ENCODE measurements at places on chromosomes 16 and 17.
A peak's percentile ranks its signal among the peaks of the same experiment; 100 is the strongest.

DNA sequence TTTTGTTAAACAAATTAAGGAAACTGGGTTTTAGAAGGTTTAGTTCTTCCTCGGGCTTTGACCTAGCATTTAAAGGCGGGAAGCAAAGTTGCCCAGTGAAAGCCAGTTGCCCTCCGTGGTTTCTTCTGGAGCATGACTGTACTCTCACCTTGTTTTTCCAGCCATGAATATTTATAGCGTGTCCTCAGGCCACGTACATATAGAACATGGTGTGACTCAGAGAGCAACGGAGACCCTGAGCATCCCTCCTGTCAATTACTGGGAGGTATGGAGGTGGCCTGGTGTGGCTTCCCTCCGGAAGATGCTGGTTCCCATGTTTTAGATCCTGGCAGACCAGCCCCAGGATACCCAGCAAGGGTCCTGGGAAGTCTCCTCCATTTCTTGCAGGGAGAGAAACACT is 48.4 kb downstream of the AKAP1 start:
- no peak for DNase-seq

DNA sequence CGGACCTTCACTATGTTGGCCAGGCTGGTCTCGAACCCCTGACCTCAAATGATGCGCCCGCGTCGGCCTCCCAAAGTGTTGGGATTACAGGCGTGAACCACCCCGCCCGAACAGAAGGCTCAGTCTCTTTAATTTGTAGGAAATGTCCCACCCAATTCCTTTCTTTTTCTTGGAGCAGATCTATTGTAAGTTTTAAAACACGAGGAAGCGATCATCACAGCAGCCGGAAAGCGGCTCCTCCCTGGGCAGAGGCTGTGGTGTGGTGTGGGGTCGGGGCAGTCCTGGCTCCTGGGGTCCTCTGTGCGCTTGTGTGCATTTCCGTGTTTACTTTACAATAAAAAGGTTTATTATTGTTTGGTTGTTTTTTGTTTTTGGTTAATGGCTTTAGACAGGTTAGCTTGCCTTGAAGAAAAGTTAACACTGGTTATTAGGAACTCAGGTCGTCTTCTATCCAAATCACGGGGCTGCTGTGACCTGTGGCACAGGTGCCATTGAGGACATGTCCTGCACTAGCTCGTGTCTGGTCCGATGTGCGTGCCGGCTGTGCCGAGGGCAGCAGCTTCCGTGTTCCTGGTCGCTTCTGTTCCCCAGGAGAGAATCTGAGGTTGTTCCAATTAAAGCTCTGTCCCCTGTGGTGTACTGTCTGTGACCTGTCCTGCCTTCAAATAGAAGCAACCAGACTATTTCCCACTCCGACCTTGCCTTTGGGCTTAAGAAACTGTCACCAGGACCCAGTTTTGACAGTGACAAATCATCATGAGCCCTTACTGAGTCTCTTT is 83.1 kb downstream of the SEC14L1 start:
- DNase-seq: peak; percentile 15

- DNase-seq: no peak
Observed at GRCh38 chr16:16871196-16871595, 492.3 kb downstream of the NPIPA7 start.

DNA sequence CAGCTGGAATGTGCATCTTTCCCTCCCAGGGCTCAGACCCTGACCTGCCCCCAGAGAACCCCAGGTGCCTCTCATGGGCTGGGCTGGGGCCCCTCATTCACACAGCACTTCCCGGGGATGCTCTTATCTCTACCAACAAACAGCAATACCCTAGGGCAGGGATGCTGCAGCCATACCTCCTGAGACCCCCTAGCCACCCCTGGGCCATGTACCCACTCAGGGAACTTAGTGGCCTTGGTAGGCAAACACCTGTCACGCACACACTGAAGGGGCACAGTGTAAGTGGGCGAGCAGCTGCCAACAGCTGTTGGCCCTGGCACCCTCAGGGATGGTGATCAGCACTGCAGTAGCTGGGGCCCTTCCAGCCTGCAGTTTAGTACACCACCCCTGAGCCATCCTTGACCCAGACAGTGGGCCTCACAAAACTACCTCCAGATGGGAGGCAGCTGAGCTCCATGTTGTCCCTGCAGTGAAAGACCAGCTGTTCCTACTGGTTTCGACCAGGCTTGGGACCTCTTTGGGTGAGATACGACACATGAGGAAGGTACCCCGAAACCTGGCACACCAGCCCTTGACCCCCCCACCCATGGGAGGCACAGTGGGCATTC is 1723.6 kb downstream of the TP53TG3F start:
- no peak for DNase-seq

DNA sequence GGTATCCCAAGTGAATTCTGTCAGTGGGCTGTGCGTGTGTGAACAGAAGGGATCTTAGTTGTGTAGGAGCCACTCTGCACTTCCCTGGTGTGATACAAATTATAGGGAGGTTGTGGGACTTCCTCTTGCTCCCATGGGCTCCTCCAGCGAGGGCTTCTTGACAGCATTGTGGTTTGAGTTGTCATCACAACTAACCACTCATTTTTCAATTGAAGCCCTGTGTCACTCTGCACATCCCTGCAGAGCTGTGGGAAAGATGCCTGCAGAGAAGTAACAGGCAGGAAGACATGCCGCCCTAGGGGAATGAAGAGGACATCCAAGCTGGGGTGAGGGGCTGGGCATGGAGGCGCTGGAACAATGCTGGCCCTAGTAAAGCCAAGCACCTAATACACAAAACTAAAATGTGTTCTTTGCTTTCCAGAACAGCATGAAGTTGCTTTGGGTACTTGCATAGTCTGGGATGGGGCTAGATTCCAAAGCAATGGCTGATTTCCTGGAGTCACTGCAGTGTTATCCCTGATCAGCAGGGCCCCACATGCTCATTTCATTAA is 692.5 kb downstream of the TOX3 start:
- no peak for DNase-seq

DNA sequence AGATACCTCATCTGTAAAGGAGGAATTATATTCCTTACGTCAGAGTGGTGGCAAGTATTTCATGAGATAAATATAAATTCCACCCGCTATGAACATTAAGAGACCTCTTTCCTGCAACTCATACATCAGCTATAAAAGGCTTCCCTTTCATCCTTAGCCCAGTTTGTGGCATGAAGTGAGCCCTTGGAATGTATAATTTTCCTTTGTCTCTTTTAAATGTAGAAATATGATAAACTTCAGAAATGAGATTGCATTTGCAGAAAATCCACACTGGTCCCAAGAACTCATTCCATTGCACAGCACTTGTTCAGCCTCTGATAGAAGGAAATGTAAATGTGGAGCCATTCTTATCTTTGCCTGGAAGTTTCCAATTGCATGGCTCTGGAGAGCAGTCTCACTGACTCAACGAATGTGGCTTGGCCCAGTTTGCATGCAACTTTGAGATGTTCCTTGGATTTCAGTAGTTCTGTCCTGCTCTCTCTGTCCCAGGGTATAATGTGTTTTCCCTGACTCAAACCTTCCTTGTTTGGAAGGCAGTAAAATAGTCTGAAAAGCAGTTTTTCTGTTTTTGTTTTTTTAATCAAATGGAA is 746.4 kb downstream of the CDH11 start:
- DNase-seq: no peak

DNA sequence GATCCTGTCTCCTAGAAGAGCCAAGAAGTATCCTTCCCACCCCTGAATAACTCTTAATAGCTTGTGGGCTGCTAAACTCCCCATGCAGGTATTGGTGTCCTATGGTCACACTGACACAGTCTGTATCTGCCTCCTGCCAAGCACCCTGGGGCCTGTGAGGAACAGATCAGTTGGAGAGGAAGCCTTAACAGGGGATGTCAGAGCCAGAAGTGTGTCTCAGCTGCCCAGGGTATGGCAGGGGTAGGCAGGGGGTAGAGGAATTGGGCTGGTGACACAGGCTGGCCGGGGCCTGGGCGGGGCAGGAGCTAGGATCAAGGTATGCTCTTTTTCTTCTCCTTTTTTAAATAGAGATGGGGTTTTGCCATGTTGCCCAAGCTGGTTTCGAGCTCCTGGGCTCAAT is 44.7 kb downstream of the DDX19A start:
- no peak for DNase-seq

- DNase-seq: peak; percentile 76
Observed at GRCh38 chr16:46996391-46996790, 22.9 kb upstream of the DNAJA2 start.
